NCI-H1092 (cell line): ENCODE measurements at places on chromosomes 16 and 17.

GRCh38 chr17:60253048-60253447 lies 103.3 kb downstream of the CA4 start:
- no peak for DNase-seq

GRCh38 chr17:22459331-22459952 lies 767.1 kb downstream of the KCNJ18 start:
- DNase-seq, result no peak

DNA sequence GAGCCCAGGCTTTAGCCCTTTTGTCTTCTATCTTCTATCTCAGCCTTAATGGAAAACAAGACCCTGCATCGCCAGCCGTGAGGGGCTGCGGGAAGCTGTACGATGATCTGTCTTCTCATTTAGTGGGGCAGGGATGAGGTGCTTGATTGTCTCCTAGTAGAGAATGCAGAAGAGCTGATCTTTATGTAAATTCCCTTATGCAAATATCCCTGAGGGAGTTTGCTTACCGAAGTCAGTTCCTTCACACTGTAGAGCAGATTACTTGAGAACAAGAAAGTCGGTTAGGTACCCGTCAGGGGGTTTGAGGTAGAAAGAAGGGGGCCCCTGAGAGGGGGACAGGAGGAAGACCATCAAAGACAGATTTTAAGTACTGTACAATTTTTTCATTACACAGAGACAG lies 66.2 kb downstream of the IRF8 start:
- no peak for DNase-seq

- DNase-seq, result no peak
Measured at GRCh38 chr17:21742326-21742725, 50.0 kb downstream of the KCNJ18 start.

DNA sequence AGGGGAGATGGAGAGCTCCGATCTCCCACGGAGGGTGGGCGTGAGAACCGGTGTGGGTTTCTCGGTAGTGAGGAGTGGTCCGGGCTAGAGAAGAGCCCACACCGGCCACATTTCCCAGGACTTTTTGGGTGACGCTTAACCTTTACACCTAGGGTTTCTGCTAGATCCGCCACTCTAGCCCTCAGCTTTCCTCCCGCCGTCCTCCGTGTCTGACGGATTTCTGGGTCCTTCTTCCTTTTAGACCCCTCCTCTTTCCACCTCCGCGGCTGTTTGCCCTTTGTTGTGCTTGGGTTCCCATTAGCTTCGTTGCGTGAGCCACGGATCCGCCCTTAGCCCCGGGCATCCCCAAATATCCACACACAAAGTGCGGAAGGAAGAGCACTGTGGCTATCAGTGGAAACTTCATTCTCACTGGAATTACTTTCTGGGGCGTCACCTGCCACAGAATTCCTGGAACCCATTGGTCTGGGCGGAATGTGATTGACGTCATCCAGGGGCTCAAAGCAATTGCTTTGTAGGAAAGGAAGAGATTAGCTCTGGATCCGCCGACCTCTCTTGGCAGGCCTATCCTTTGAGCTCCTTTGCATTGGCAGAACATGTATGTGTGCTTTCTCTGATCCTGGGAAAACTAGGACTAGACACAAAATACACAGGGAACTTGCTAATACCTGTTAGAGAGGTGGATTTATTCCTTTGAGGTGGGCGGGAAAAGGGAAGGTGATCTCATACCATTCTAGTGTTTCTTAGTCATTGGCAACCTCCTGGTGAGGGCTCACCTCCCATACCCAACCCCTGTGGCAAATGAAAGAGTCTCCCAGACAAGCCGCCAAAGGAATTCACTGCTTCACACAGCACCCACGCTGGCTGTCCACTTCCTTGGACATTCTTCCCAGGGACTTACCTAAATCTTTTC lies 654 bp downstream of the TNFAIP1 start:
- DNase-seq, result no peak

GRCh38 chr17:77881545-77881944 lies 77.0 kb upstream of the TNRC6C start:
- DNase-seq, result no peak

GRCh38 chr16:80973991-80974390 lies 32.7 kb downstream of the CMC2 start:
- DNase-seq, result no peak

GRCh38 chr17:33152783-33153182 lies 140.3 kb downstream of the ASIC2 start:
- no peak for DNase-seq

DNA sequence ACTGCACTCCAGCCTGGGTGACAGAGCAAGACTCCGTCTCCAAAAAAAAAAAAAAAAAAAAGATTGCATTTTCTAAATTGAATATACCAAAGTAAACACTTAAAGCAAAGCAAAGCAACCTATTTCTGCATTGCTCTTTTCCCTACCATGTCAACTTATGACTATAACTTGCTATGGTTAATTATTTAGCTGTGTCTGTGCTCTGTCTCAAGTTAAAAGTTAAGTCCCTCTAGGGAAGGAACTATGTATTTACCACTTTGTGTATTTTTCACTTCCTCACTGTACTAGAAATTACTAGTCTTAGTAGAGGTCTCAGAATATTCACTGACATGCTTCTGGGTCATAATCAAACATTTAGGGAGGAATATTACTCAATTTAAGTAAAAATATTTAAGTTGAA lies 711.7 kb upstream of the SOX9 start:
- no peak for DNase-seq

- no peak for DNase-seq
Measured at GRCh38 chr16:46690281-46691178, 1.1 kb downstream of the ORC6 start.

DNA sequence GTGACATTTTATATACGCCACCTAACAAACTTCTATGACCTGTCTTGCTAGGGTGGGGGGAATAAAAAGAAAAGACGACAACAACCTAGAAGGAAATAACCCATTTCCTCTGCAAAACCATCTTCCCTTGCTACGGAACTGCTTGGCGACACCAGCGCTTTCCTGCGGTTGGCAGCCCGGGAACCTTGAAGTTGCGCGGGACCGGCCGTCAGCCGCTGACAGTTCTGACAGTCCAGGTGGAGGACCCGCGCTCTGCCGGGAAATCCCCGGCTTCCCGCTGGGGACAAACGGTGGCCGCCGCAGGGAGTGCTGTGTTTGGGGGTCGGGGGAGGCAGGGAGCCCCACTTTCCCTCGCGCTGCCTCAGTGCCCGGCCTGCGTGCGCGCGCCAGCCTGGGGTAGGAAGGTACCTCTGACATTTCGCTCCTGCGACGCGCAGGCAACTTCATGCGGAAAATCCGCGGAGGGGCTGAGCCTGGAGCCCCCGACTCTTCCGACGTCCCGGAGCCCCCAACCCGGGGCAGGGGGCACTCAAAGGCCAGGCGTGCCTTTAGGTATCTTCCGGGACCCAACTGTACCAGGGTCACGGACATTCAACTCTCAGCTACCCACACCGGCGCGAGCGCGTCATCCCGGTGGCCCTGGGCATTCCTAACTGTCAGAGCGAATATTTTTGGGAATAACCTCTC lies 516 bp downstream of the SLC16A6 start:
- peak; percentile 6 for DNase-seq
